ENCODE measurements at places on chromosomes 1 and 21. TPM values are rescaled to one million over a fixed set of nuclear protein-coding genes. Genes with fewer than 3 reads are reported as not detected.

GRCh38 chr1:217484871-217485270, 146.0 kb downstream of the GPATCH2 start:
- DNase-seq = no peak

- DNase-seq = peak; percentile 84
Measured at GRCh38 chr1:181479137-181479745, 4.1 kb upstream of the CACNA1E start.

DNA sequence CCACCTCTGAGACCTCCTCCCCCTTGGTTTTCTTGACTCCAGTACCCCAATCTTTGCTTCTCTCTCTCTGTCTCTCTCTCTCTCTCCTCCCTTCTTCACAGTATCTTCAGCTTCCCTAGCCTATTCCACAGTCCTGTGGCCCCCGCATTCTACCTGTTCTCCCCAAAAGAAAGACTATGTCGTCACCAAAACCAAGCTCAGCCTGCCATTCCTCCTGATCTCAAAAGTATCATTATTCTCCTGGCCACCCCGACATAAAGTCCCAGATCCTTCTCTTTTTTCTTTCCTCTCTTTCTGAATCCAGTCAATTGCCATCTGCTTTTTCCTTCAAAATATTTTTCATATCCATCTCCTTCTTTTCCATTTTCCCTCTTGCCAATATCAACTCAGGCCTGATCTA, 23.7 kb upstream of the KHDRBS1 start:
- DNase-seq = no peak

DNA sequence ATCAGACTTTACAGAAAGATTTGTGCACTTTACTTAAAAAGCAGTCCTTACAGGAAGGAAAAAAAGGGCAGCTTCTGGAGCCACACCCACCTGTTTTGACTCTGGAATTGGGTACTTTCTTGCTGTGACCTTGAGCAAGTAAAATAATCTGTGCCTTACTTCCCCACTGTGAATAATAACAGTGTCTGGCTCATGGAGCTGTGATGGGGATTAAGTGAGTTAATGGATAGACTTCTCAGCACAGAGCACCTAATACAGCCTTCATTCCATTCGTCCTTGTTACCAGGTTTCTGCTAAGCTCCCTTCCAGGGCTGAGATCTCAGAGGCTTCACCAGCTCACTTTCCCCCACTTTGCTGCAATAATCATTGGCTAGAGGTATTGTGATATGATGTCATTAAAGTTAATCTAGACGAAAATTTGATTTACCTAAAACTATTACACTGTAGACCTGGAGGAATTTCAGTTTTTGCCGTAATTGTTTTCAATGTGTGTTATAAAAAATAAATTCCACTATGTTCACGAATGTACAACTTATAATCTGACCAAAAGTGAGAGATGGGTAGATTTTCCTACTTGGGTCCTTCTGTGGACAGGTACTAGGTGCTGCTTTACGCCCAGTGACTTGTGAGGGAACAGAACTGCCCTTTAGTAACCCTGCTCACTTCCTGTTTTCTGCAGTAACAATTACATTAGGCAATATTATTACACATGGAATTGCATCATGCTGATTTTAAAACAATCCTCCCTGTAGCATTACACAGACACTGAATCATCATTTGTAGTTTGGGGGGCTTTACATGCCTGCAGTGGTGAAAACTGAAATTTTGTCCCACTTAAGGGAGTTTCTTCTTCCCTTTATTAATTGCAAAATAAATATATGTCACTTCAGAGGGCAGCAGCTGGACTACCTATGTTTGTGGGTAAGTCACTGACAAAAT, 19.7 kb upstream of the ABCG1 start:
- DNase-seq = no peak

- DNase-seq = no peak
Measured at GRCh38 chr1:114467491-114467890, 43.5 kb downstream of the TRIM33 start.

GRCh38 chr1:79422726-79423125, 416.2 kb upstream of the ADGRL4 start:
- no peak for DNase-seq

GRCh38 chr1:15296585-15297321, 49.7 kb downstream of the FHAD1 start:
- no peak for DNase-seq

DNA sequence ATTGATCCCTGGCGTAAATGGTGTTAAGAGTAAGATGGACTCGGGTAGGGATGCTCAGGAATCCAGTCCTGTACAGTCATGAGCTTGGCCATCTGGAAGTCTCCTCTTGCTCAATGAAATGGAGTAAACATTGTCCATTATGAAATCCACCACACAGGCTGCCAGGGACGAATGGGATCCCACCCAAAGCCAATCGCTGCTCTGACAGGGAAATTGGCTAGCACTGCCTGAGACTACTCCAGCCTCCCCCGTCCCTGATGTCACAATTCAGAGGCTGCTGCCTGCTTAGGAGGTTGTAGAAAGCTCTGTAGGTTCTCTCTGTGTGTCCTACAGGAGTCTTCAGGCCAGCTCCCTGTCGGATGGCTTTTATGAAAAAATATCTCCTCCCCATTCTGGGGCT, at the start of gene HSD11B1:
Gene HSD11B1, plus strand, starts transcription at position 263 of the 400 bp plus-strand sequence. Its CDS starts 97 bp downstream, at position 360.
- no peak for DNase-seq

DNA sequence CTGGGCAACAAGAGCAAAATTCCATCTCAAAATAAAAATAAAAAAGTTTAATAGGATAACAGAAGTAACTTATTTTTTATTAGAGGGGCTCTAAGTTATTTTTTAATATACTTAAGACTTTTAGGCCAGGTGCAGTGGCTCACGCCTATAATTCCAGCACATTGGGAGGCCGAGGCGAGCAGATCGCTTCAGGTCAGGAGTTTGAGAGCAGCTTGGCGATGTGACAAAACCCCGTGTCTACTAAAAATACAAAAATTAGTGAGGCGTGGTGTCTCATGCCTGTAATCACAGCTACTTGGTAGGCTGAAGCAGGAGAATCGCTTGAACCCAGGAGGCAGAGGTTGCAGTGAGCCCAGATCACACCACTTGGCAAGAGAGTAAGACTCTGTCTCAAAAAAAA, 180.5 kb upstream of the NR5A2 start:
- no peak for DNase-seq

DNA sequence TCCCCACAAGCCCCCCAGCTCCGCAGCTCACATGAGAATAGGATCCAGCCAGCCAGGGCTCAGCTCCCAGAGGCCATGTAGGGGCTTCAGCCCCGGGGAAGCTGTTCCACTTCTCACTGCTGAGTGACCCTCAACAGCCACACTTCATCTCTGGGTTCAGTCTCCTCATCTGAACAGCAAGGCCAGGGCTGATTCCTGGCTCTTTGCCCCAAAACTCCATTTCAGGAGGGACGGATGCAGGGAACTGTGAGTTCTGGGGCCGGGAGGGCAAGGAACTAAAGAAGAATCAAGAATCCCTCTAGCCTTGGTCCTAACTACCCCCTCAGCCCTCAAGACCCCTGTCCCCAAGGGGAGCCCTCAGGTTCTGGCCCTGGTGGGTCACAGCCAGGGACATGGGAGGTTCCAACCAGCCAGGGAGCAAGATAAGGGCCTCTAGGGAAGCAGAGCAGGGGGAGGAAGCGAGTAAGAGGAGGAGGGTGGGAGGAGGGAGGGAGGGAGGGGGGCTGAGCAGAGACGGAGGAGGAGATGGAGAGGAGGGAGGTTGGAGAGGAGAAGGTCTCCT, 13.1 kb downstream of the SDC3 start:
- no peak for DNase-seq

- no peak for DNase-seq
Measured at GRCh38 chr1:156942576-156942975, 22.1 kb downstream of the LRRC71 start.

GRCh38 chr1:17045150-17045549, 8.7 kb downstream of the SDHB start:
- DNase-seq = no peak

DNA sequence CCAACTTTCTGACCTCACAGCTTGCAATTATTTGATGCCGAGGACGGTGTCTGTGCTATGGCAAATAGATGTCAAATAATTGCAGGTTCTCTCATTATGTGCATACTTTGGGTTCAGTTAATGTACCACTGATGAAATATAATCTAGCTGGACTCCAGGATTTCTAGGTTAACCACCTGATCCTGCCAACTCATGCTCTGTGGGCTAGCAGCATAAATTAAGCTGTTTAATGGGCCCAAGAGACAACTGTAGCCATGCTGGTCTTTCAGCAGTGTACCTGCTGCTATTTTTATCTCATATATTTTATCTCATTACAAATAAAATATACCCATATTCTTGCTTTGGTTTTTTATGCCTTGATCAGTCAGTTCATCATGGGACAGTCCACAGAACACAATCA, 43.3 kb upstream of the HP1BP3 start:
- no peak for DNase-seq

DNA sequence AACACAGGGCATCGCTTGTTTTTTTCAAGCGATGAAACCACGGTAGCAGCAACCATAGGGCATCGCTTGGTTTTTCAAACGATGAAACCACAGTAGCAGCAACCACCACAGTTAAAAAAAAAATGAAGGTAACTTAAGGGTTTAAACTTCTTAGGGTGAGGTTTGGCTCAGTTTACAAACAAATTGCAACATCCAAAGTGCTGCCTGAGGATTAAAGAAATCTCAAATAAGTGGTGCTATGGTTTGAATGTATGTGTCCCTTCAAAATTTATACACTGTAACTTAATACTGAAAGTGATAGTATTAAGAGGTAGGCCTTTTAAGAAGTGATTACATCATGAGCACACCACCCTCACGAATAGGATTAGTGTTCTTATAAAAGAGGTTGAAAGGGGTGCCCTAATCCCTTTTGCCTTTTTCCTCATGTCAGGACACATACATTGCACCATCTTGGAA, 6.4 kb upstream of the GBP5 start:
- DNase-seq = peak; percentile 8

DNA sequence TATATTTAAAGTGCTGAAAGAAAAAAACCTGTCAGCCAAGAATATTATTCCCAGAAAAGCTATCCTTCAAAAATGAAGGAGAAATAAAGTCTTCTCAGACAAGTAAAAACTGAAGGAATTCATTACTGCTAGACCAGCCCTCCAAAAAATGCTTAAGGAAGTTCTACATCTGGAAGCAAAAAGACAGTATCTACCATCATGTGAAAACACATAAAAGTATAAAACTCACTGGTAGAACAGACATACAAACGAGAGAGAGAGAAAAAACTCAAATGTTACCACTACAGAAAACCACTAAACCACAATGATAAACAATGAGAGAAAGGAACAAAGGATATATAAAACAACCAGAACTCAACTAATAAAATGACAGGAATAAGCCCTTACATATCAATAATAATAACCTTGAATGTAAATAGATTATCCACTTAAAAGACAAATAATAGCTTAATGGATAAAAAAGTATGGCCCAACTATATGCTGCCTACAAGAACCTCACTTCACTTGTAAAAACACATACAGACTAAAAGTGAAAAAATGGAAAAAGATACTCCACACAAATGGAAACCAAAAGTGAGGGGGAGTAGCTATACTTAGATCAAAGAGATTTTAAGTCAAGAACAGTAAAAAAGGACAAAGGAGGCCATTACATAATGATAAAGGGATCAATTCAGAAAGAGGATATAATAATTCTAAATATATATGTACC, 22.0 kb downstream of the NSL1 start:
- DNase-seq = no peak

- DNase-seq = no peak
Measured at GRCh38 chr1:107842241-107842640, 122.7 kb downstream of the VAV3 start.

DNA sequence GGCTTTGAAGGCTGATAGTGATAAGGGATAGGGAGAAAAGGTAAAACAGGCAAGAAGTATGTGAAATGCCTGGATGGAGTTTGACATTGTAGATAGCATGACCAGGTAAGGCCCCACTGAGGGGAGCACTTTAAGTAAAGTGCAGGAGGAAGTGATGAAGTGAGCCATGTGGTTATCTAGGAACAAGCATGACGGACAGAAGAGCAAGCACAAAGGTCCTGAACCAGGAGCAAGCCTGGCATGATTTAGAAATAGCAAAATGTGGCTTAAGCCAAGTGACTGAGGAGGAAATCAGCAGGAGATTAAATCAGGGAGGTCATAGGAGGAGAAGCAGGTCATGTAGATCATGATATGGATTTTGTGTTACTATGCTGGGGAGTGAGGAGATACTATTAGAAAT, 129.2 kb downstream of the GLUL start:
- no peak for DNase-seq

- no peak for DNase-seq
Measured at GRCh38 chr1:18485227-18485626, 4.5 kb downstream of the KLHDC7A start.

DNA sequence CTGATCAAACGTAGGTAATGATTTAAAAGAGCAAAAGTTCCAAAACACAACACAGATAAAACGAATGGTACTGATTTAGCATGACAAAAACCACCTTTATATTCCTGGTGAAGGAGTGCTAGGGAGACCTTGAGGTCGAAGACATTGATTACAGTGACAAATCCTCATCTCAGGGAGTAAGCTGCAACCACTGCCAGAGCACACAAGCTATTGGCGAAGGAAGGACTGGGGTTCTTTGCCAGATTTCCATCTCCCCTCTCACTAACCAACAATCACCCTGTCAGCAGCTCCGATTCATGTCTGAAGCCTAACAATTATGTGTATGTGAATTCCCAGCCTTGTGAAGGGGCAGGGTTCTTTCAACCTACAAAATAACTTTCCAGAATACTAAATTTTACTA, 40.2 kb upstream of the DMRTB1 start:
- no peak for DNase-seq

DNA sequence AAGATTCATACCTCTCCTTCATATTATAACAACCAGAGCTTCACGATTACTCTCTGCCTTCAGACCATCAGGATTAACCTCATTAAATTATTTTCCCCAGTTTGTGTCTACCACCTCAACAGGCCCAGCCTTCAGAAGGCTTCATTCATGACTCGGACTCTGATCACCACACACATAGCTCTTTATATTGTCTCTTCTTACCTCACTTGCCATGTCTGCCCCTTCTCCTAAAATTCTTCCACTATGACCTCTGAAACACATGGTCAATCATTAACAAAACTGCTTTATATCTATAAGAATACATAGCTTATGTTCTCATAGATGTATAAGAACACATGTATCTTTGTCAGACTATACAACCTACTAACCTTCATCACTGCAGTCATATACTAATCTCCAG, 79.8 kb downstream of the USP1 start:
- no peak for DNase-seq

DNA sequence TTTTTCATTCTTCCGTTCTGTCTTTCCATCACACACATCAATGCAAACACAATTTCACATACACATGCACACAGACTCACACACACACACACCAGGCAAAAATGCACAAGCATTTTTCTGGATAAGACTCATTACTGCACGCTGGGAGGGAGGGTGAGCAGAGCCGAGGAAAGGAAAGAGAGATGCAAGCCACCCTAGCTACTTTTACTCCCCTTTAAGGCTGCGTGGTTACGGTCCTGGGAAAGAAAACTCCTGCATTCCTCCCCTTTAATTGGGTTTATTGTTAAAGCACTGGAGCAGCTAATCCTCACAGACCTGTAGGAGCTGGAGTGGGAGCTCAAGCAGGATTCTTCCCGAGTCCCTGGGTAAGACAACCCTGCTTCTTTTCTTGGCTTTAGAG, at the start of gene CAMK1G:
Gene CAMK1G, plus strand, starts transcription at position 307 of the 400 bp plus-strand sequence. CDS start 11,270 bp downstream, outside the sequence.
- DNase-seq = peak; percentile 88

- no peak for DNase-seq
Measured at GRCh38 chr1:45543581-45544417, 6.8 kb upstream of the AKR1A1 start.

CR2 gene
- not detected for total RNA-seq

BLACAT1 gene
- 13.9 TPM for total RNA-seq

LEFTY1 gene
- not detected for total RNA-seq

RIMS3 gene
- total RNA-seq = 17.2 TPM

KRTAP10-10 gene
- total RNA-seq = not detected

C1orf21 gene
- total RNA-seq = 117 TPM

KANK4 gene
- total RNA-seq = not detected

OBSCN gene
- 5.1 TPM for total RNA-seq

Data from neural progenitor cell (in vitro differentiated cells).